Activated CD8-positive, alpha-beta memory T cell treated with anti-CD3 and anti-CD28 coated beads for 48 hours (primary cell): ENCODE measurements at places on chromosomes 3 and 15.

DNA sequence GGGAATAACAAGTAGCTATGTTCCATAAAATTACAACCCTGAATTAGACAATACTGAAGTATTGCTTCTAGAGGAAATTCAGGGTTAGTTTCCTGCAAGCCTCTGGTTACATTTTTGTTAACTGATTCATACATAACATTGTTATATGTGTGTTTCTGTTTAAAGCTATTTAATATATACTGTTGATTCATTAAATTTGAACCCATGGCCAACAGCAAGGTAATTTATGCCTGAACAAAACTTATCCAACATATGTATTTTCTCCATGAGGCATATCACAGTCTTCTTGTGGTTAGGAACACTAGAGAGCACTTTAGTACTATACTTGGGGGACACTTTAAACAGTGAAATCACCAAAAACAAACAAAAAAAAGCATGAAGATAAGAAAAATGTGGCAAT lies 47.7 kb upstream of the PTX3 start:
- DNase-seq = no peak

- DNase-seq = no peak
These were observed 1.4 kb downstream of the EPHB1 start for GRCh38 chr3:134796281-134797056.

- no peak for DNase-seq
These were observed 3.3 kb upstream of the UBL7 start for GRCh38 chr15:74464216-74464615.

DNA sequence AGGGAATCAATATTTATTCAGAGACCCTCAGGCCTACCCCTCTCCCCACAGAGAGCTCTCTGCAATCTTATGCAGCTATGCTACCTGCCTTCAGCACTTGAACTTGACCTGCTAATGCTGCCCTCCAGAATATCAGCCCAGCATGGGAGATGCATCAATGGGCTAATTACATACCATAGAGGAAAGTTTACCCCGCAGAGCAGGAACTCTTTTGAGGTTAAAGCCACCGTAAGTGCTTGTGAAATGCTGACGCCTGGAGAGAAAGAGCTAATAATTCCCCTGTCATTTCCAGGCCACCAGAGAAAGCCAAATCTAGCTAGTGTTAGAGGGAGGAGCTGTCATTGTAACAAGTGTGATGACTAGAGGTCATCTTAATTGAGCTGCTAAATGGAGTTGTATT lies 127.5 kb downstream of the CHST2 start:
- DNase-seq = no peak

DNA sequence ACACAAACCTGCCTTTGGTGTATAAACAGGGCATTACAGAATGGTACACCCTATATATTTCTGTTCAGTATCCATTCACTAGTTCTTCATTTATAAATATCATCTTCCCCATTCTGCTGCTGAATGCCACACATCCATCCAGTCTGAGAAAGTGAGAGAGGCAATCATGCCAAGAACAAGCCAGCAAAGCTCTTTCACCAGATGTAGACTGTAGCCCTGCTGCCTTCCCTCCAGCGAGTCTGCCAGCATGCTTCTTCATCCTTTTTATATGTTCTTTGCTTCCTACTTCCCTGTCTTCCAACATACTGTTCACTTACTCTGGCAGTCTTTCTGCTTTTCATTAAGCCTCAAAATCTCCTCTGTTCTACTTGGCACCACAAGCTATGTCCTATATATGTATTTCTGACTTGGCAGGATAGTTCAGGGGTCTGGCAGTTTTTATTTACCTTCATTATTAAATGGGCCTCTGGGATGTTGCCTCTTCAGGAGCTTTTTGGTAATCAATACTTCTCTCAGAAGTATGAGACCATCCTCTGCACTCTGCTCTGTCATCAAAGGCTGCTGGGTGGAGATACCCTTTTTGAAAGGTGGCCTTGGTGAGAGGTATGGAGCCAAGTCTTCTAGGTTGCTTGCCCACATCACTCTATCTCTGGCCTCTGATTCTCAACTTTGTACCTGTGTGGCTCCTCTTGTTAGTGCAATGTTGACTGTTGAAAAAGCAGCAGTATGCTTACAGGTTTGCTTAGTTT lies 48.6 kb downstream of the CHP1 start:
- DNase-seq = no peak

GRCh38 chr3:176219970-176220369 lies 977.3 kb downstream of the TBL1XR1 start:
- no peak for DNase-seq

DNA sequence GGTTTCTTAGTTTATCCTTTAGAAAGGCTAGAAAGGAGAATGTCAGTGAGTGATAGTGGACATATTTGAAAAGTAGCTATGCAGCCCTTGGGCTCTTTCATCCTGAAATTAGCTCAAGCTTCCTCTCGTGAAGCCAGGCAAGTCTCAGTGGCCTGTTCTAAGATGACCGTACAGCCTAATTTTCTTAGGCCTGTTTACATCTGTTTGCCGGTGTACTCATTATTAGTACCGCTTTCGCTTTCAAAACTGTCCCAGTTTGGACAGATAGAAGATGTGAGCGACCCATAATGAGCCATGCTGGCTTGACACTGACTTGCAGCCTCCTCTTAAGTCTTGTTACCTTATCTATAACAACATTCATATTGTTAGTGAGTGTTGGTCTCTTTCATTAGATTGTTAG lies 5.7 kb upstream of the ARL14 start:
- DNase-seq = no peak

GRCh38 chr3:86934851-86935250 lies 56.1 kb downstream of the VGLL3 start:
- no peak for DNase-seq

DNA sequence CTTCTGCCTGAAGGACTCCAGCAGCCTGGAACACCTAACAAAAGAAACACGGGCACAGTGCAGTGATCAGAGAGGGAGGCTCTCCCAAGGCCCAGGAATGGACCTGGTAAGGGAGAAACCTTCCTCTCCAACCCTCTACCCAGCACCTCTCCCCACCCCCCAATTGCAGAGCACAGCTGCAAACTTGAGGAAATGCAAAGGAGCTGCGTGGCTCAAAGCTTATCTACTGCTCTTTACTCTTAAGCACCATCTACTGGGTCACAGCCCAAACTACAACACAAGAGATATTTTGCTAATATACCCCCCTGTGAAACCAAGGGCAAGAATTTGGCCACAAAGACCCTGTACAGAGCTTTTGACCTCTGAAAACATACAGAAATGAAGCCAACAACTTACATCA lies 328.3 kb downstream of the OXSM start:
- DNase-seq = no peak

GRCh38 chr3:49172551-49173041 lies 1.2 kb downstream of the KLHDC8B start:
- no peak for DNase-seq

- DNase-seq = no peak
These were observed 250.1 kb upstream of the LYSMD4 start for GRCh38 chr15:99983171-99983885.

GRCh38 chr3:13840456-13840855 lies 39.4 kb downstream of the WNT7A start:
- DNase-seq = no peak
